Urothelium cell line (cell line): ENCODE measurements at places on chromosomes 7 and 10.

DNA sequence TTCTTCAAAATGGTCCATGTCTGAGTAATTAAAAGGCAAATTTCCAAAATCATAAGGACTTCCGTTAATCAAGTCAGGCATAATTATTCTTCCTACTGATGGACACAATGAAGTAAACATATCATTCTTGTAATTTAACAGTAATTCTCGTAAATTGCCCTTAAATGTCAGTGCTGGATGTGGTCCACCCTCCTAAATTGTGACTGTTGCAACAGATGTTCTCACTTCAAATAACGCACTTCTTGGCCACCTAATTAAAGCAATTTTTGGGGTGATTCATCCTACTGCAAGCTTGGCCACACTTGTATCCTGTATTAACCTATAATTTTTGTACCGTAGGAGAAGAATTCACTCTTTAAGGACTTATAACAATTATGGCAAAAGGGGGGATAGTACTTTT lies 1.9 kb downstream of the COL1A2 start:
- no peak for DNase-seq

GRCh38 chr7:151501676-151502075 lies 18.0 kb downstream of the RHEB start:
- DNase-seq, result no peak

GRCh38 chr7:154167807-154168206 lies 115.6 kb downstream of the DPP6 start:
- no peak for DNase-seq

- DNase-seq, result no peak
Observed at GRCh38 chr7:122082670-122083069, 61.4 kb downstream of the AASS start.

DNA sequence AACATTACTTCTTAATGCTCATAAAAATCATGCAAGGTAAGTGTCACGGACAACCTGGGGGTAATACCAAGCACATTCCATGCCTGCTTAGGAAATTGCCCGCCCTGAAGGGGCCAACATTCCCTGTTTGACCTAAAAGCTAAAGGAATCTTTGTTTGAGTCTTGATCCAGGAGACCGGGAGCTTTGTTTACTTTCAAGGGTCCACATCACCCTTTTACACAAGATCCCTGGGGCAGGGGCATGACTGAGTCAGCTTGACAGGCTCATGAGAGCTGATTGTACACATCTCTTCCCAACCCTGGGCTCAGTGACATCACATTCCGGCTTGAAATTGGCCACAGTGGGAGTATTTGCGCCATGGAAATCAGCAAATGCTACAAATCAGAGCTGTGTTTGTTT lies 248.1 kb upstream of the HABP2 start:
- DNase-seq, result no peak

DNA sequence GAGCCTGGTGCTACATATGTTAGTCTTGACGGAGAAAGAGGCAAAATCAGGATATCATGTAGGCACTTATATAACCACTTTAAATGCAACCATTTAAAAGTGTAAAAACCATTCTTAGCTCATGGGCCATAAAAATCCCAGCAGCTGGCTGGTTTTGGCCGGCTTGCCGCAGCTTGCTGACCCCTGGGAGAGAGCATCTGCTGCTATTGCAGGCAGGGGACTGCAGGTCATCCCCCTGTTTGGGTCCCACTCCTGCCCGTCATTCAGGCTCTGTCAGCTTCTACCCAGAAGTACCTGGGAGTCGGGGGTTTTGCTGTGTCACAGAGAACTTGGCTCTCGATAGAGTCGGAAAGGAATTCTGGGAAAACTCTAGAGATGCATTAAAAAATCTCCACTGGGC lies 187.4 kb downstream of the CUX1 start:
- DNase-seq, result no peak

DNA sequence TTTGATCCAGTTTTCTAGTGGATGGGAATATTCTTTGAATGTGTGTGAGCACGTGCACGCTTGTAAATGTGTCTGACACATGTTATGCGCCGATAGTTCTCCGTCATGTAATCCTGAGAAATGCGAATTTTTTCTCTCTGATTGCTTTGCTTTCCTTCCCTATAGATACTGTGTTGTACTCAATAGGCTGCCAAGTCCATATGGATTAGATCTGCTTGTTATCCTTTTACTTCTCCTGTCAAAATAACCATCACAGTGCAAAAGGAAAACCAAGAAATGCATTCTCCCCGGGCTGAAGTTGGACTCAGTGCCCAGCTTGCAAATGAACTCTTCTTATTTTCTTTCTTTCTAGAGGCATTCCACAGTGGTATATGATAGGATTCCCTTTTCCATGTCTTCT lies 131.9 kb downstream of the KIAA1217 start:
- no peak for DNase-seq

DNA sequence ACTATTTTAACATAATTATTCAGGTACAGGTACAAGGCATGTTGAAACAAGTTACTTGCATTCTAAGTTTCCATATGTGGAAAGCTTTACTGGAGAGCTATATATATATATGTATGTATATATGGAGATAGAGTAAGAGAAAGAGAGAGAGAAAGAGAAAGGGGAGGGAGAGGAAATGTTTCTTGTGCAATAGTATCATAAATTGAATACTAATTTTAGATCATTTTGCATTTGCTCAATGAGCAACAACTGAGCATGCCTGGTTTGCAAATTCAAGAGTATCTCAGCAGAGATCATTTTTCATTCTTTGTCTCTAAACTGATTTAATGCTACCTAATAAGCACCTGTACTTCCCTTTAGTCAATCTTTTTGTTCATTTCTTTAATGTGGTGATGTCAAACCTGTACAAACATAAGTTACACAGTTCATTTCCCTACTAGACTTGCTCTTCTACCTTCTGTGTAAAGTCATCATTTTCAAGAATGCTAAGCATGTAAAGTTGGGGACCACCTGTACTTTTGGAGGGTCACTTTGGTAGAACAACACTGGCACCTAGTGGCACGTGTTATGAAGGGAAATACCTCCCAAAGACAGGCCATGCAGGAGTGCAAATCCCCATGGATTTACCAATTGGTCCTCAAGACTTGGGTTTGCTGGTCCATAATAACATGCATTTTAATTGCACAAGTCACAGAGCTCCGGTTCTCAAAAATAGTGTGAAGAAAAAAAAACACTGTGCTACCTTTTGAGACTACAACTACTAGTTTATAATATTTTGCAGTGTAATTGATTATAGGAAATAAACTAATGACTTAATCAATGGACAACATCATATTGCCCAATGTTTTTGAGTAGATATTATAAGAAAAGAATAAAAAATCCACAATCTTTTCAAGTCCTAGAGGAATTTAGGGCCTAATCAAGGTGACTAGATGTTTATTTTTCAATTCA lies 431.2 kb upstream of the IGFBP3 start:
- peak; percentile 76 for DNase-seq

- DNase-seq, result no peak
Observed at GRCh38 chr10:122207163-122207562, 63.9 kb upstream of the BTBD16 start.

- no peak for DNase-seq
Observed at GRCh38 chr7:117217106-117218035, 105.5 kb downstream of the WNT2 start.

- DNase-seq, result no peak
Observed at GRCh38 chr7:4803397-4804241, 28.2 kb downstream of the AP5Z1 start.

DNA sequence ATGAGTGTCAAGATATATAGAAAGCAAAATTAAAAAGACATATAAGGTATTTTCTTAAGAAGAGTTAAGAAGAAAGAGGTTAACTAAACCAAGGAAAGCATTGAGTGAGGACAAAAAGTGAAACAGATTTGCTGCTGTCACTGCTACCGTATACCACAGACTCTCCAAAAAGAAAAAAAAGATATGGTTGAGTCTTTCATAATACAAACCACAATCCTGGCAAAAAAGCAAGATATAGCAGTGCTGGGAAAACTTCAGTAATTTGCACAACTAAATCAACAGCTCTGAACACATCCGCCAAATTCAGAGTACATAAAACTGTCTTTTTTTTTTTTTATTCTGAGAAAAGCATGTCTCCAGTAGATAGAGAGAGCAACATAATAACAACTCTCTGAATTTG lies 114.7 kb downstream of the ETV1 start:
- no peak for DNase-seq

- DNase-seq, result peak; percentile 84
Observed at GRCh38 chr7:81604075-81604807, 165.6 kb downstream of the HGF start.

DNA sequence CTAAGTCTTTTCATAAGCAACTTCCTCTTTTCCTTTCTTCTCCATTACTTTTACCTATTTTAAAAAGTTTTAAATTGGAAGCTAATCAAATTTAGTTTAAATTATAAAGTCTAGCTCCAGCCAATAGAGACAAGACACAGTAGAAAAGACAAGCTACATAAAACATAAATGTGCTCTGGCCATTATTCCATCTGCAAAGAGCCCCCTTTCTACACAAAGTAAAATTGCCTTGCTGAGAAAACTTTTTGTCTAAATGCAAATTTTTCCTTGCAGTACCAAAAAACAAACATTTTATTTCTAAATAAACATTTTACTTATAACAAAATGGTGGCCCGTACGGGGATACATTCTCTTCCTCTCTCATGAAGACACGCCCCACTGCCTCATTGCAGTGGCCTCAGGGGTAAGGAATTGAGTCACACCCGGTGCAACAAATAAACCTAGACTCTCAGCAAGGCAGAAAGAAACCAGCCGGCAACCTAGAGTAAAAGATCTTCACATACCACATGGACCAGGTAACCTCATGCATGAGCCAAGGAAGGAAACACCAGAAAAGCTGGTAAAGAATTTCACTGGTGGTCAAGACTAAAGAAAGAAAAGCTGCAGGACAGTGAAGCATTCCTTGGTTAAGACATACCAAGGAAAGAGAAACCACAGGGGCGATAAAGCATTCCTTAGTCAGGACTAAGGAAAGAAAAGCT lies 71.6 kb upstream of the ZNF746 start:
- DNase-seq, result no peak

GRCh38 chr10:48999346-48999745 lies 59.7 kb upstream of the LRRC18 start:
- DNase-seq, result no peak

DNA sequence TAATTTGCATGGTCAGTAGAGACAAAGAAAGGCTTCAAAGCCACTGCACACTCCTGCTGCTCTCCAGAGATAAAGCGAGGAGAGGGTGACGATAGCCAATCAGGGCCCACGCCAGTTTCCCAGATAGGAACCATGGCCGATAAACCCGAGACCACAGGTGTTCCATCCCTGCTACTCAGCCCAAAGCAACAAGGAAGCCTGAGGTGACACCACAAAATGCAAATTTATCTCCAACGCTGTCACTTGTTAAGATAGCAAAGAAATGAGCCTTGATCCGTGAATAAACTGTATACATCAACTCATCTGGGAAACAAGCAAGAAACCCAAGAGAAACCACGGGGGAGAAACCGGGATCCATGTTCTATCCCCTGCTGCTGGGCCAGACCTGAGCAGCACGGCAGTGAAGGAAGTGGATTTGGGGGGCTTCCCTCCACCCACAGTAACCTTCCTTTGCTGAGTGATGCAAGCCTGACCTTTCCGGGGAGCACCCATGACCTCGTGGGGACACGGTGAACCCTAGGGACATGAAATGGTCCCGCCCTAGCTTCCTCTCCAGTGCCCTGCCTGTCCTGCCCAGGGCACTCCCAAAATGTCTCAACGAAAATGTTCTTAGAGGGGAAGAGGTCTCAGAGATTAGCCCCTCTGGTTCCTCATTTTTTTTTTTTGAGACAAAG lies 164.6 kb downstream of the PTPRN2 start:
- no peak for DNase-seq

- DNase-seq, result no peak
Observed at GRCh38 chr7:70621954-70622600, 509.9 kb upstream of the GALNT17 start.

DNA sequence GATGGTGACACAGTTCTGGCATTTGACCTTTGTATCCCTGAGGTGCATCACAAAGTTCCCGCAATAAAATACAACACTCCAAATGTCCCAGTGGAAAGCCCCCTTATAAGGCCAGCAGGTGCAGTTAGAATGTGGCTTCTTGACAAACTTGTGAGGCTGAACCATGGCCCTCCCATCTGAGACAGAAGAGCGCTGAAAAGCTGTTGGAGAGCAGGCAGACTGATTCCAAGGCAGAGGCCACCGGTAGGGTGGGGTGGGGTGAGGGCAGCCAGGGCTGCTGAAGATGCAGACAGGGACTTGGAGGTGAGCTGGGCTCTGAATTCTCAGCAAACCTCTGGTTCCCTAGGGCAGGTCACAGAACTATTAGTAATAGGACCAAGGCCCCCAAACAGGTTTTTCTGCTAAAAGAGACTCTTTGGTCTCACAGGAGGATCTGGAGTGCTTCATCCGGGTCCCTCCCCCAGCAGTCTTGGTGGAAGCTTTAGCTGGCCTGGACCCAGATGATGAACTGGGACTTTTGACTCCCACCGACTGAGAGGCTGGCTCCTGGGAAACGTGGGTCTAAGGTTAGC lies 15.6 kb upstream of the CHST3 start:
- no peak for DNase-seq

- no peak for DNase-seq
Observed at GRCh38 chr7:41197769-41198168, 505.1 kb downstream of the INHBA start.

DNA sequence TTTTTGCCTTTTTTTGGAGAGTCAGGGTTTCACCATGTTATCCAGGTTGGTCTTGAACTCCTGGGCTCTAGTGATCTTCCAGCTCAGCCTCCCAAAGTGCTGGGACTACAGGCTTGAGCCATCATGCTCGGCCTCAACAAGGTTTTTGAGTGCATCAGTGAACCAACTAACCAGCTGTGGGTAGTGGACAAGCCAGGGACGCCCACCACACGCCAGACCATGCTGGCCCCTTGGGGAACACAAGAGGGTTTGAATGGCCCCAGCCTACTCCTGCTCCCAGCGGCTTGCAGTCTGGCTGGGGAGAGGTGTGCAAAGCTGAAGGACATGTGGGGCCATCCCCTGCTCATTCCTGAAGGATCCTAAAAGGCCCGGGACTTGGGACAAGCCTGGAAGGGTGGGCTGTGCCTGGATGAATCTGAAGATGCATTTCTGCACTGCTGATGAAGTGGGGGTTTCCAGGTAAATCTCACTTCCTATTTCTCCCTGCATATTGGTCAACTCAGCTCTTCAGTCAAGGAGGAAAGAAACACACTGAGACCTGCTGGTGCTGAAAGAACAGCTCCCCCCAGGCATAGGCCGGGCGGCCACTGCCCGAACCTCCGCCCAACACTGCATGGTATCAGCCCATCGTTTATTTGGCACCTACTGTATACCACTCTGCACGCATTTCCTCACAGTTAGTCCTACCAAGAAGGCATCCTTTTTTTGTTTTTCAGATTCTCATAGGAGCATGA lies 6.9 kb downstream of the MMD2 start:
- peak; percentile 79 for DNase-seq
